ENCODE measurements at places on chromosomes 2 and 18.

DNA sequence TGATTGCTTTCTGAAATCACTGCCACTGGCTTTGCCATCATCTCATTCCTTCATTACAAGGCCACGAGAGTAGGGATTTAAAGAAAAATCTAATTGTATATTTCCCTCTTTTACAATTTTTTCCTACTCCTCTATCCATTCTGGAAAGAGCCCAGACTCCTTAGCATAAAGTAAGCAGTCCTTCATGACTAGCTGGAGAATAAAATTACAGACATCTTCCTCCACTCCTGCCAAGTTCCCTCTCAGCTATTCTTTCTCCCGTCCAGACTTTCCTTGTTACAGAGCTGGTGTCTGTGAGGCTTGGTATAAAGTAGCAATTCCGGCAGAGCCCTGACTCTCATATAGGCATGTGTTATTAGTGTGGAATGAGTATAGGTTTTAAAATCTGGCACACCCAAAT, 806.8 kb downstream of the PLCL1 start:
- no peak for DNase-seq

GRCh38 chr2:7788736-7789135, 871.5 kb downstream of the RNF144A start:
- no peak for DNase-seq

- peak; percentile 50 for DNase-seq
These were observed 27.1 kb upstream of the TFPI start for GRCh38 chr2:187581125-187581896.

GRCh38 chr2:7620255-7620654, 703.0 kb downstream of the RNF144A start:
- DNase-seq = no peak

DNA sequence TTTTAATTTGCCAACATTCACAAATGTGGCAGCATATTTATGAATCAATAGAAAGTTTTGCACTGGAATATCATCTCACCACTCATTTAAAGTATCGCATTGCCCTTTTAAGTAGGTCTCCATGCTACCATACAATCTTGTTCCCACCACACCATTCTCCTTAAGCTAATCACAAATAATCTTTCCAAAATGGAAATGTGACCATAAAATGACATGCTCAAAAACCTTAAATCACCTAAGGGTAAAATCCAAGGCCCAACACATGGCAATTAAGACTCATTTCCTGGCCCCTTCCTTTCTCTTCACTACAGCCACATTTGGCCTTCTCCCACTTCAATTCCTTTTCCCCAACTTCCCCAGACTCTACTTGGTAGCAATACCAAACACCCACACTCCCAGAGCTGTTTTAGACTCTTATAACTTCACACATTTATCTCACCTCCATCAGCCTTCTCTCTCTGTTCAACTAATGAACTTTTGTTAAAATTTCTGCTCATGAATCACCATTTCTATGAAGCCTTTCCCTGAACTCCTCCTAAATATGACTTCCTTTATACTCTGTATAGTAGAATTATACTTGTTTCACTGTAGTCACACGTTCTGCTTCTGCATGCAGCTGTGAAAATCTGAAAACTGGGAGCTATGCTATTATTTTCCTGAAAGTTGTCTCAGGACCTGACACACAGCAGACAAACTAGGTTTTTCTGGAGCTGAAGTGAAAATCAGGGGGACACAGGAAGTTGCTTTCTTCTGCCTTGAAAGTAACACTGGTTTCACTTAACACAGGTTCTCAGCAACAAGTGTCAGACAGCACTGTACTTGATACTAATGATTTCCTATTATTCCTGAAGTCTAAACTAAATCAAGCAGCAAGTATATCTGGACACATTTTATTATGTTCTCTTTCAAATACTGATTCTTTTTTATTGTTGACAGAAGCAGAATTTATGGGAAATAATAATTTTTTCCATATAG, 303.9 kb downstream of the ZEB2 start:
- DNase-seq = no peak

DNA sequence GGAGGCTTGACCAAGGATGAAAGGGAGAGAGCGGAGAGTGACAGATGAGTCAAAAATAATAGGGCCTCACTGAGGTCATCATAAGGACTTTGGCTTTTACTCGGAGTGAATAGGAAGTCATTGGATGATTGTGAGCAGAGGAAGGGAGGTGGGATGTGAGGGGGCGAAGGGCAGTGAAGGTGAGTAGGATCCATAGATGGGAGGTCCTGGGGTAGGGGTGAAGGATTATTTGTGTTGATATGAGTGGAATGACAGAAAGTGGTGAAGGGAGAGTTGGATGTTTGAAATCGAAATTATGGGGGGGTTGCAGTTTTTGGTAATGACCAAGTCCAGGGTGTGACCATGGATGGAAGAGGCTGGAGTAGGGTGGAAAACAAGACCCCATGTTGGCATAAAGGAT, 14.0 kb downstream of the PNO1 start:
- no peak for DNase-seq

DNA sequence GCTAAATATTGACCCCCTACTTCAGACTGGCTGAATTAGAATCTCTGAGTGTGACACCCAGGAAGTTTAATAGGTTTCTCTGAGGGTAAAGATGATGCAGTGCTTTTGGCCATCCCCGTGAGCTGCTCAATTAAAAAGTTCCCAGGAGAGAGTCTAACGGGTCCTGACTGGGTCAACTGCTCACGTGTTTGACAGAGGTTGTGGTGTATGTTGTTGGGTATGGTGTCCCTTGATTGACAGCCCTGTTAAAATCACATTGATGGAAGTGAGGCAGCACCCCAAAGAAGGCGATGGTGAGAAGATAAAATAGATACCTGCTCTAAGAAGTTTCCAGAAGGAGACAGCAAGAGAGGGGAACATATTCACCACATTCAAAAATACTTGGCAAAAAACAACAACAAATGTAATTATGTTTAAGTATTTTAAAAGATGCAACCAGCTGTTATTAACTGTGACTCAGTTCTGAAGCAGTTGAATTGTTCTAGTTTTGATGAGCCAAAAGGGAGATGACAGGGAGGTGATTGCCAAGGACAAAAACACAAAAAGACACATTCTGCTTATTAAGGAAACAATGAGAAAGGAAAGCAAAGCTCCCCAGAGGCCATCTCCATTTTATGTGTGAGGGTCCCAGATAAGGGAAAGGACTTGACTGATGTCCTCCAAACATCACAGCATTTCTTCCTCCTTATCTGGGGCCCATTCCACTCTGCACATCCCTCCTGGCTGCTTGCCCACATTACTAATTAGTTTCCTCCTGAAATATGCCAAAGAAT, 11.5 kb upstream of the GMCL1 start:
- no peak for DNase-seq

DNA sequence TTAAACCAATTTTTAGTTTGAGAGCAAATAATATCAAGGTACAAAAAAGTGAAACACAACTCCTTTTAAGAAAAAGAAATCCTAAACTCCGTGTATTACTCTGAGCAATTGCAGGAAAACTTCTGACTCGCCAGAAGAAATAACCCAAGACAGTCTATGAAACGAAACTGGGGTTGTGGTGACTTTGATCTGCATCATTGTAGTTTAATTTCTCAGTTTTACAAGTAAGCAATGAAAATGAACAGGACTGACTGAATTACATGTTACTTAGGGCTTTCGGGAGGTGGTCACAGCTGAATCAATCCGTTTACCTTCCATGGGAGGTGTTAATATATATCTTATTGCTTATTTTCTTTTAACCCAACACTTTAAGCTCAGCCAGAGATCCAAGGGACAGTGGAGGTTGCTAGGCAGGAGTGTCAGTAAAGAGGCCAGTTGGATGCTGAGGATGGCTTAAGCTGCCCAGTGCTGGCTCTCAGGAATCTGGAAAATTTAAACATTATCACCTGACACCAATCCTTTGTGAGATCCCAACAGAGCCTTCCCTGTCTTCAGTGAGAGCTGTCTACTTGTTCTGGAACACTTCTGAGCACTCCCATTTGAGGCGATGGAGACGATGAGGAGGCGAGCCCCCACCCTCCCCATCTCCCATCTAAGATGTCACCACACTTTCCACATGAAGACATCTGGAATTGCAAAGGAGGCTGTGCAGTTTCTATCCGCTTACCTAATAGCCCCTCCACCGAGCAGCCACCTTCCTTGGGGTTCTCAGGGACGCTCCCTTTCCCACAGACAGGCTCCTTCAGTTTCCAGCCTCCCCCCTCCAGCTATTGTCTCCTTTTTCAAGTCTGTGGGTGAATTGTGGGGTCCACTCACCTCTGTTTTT, 3.6 kb upstream of the RAB31 start:
- no peak for DNase-seq

- no peak for DNase-seq
These were observed 48.4 kb downstream of the LRRTM1 start for GRCh38 chr2:80255918-80256781.

DNA sequence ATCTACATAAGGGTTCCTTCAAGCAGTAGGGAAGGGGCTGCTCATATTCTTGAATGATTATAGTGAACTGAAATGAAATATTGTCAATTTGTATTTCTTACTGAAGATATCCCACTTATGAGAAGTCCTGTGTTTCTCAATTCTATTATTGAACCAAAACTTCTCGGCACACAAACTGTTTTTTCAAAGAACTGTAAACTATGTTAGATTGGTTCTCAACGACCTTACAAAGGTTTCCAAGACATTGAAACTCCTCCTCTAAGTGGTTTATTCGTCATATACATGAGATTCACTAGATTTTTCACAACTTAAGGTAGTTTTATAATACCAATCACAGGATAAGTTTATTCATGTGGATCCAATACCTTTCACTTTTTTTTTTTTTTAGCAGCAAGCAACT, 1.4 kb downstream of the CCL20 start:
- DNase-seq = no peak

- no peak for DNase-seq
These were observed 254.9 kb downstream of the PIEZO2 start for GRCh38 chr18:10894501-10894900.

- no peak for DNase-seq
These were observed 208.2 kb upstream of the EPHA4 start for GRCh38 chr2:221780281-221780688.

- no peak for DNase-seq
These were observed 268.2 kb upstream of the TCF4 start for GRCh38 chr18:55856229-55856628.

- DNase-seq = no peak
These were observed 25.0 kb upstream of the SPP2 start for GRCh38 chr2:234025466-234025865.

DNA sequence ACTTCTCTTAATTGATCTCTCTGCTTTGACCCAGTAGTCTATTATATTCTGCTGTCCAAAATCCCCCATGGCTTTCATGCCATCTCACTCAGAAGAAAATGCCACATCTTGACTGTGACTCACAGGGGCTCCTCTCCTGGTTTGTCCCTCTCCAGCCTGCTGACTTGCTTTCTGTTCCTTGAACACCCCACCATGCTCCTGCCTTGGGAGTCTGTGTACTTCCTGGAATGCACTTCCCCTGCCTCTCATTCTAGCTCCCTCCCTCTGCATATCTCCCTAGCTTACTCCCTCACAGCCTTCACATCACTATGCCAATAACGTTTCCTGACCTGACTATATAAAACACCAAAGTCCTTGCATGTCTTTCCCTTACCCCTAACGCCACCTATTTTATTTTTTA, 167.2 kb downstream of the TRIB2 start:
- DNase-seq = no peak

DNA sequence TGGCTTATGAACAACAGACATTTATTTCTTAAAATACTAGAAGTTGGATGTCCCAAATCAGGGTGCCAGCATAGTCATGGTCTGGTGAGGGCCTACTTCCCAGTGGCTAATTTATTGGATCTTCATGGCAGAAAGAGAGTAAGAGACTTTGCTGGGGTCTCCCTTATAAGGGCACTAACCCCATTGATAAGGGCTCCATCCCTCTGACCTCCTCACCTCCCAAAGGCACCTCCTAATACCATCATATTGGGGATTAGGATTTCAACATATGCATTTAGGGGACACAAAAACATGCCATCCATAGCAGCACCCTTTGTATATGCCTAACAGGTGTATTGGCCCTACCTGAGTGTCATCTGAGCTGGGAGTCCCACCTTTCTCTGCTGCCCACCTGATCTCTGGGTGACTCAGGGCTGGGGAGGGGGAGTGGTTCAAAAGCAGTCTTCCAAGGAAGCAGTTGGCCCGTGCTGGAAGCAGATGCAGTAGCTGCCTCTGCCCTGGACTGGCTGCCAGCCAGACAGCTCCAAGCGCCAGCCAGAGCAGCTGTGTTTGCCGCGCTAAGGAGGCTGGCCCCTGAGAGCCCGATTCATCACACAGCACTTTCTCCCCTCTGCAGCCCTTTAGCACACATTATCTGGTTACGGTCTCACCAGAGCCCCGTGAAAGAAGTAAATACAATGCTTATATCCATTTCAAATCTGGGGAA, 84.6 kb downstream of the SMAD7 start:
- peak; percentile 88 for DNase-seq

DNA sequence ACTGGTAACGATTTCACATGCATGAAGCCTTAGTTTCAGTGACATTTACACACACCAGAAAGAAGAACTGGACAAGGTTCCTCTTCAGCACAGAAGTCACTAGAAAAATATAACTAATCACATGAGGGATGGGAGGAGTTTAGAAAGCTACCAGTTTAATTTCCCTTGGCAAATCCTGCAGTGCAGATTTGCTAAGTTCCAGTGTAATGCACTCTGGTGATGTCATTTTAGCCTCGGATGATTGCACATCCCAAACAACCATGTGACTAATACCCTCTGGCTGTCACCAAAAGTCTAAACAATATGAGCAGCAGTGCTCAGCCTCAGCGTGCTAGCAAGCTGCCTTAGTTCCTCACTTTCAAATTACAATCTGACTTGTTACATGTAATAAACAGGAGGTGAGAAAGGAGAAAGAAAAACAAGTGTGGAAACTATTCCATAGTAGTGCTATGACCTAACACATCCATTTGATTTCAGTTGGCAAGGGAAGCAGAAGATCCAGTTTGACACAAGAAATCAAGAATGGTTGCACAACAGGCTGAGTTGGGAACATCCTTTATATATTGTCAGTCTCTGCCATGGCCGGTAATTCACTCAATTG, 35.3 kb upstream of the PPP1CB start:
- peak; percentile 82 for DNase-seq

GRCh38 chr2:211014376-211014775, 458.0 kb downstream of the CPS1 start:
- no peak for DNase-seq

DNA sequence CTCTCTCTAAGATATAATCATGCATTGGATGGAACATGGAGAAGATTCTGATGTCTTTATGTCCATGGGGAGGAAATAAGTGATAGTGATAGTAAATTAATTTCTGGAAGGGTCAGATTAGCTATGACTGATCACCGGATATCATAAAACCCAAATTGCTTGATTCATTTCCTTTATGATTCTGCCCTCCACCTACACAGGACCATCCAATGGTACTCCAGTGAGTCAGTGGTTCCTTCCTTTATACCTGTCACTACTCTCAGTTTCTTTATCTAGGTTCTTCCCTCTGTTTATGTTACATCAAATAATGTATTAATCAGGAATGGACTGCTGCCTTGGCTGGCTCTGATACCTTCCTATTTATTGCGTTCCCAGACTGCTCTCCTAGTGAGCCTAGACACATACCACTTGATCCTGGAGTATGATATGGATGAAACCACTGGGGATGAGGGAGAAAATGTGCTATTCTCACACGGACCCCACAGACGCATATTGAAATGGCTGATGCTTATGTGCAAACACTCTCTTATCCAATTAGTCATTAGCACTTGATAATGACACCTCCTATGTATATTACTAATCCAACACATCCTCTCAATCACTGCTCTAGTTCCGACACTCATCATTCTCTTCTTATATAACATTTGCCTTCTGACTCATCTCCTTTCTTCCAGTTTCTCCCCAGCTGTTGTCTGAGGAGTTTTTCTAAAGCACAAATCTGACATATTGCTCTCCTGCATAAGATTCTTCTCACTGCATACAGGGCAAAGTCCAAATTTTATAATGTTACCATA, 315.6 kb downstream of the INSIG2 start:
- no peak for DNase-seq

GRCh38 chr2:40556739-40557138, 104.8 kb upstream of the SLC8A1 start:
- DNase-seq = no peak
